Diencephalon (tissue), 1 donor: ENCODE measurements at places on chromosomes 1 and 21. TPM values are rescaled to one million over a fixed set of nuclear protein-coding genes. Genes with fewer than 3 reads are reported as not detected.

Gene SPRR1B
- total RNA-seq, result not detected

Gene AMPD2
- 70.8 TPM for total RNA-seq

Gene DUSP10
- 5.5 TPM for total RNA-seq

Gene OR2L8
- 2.5 TPM for total RNA-seq

Gene KRTAP8-1
- not detected for total RNA-seq

Gene DEPDC1
- 5.1 TPM for total RNA-seq

Gene TSACC
- not detected for total RNA-seq

Gene CHRNB2
- 31.6 TPM for total RNA-seq

Gene TRABD2B
- total RNA-seq, result under 0.01 TPM

Gene FBXO28
- total RNA-seq, result 48.7 TPM

Gene SPRR2G
- total RNA-seq, result not detected
